Activated naive CD8-positive, alpha-beta T cell treated with anti-CD3 and anti-CD28 coated beads, Interleukin-2, amount 10 ng/mL, durations not matched to agents 7 days and 5 days (primary cell): ENCODE measurements at places on chromosomes 4 and X. TPM values are rescaled to one million over a fixed set of nuclear protein-coding genes. Genes with fewer than 3 reads are reported as not detected.

MAGEB4 gene
- total RNA-seq: not detected

MMRN1 gene
- 0.43 TPM for total RNA-seq

ARHGAP10 gene
- total RNA-seq: 6.5 TPM

TMEM35A gene
- not detected for total RNA-seq

HSFX1 gene
- total RNA-seq: 0.86 TPM

ATP7A gene
- total RNA-seq: 13.5 TPM

STPG2 gene
- not detected for total RNA-seq

EOLA2 gene
- total RNA-seq: 40.8 TPM

GATA1 gene
- total RNA-seq: not detected

ZNF711 gene
- total RNA-seq: 0.30 TPM

- no peak for DNase-seq
These were observed 205.6 kb upstream of the HS3ST1 start for GRCh38 chr4:11634283-11634682.

GRCh38 chr4:74638689-74639088 lies 155.6 kb downstream of the BTC start:
- DNase-seq: no peak

- DNase-seq: no peak
These were observed 47.2 kb downstream of the SYNPO2 start for GRCh38 chr4:118935819-118936218.

DNA sequence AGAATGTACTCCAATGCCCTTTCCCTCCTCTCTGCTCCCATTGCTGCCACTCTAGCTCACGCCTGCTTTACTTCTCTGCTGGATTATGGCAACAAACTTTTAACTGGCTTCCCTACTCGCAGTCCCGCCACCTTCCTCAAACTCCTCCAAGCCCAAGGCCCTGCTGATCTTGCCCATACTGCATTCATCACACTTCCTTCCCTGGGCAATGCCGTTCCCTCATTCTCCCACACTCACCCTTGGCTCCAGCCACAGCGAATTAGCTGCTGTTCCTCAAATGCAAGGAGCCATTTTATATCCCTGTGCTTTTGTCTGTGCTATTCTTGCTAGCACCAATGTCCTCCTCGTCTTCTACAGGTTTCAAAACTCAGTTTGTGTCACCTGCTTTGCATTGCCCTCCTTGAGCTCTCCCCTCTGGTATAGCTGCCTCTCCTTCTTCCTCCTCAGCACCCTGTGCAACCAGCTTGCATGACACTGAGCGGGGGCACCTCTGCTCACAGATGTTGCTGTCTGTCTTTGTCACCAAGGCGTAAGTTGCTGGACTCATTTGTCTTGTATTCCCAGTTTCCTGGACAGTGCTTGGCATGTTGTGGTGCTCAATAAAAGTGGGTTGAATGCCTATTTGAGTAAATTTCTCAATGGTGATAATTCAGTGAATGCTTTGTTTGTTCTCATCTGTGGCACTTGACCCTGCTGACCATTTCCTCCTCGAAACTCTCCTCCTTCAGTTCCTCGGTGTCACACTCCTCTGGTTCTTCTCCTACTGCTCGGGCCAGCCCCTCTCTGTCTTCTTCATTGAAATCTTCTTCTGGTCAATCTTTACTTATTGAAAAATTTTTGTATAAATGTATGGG lies 22.4 kb upstream of the MGST2 start:
- DNase-seq: no peak

DNA sequence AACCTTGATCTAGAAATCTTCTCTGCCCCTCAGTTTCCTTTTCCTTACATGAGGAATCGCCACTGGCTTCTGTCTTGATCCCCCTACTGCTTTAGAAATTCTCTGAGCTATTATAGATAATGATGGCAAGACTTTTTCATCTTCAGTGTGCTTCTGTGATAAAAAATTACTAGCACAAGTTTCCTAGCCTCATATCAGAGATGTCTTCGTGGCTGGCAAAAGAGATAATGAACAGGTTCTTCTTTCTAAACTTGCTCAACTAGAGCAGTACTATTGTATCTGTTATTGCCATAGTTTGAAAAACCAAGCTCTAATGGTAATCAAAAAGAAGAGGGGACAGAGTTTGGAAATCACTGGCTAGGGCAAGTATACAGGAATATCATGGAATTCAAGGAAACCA lies 4.1 kb upstream of the PDGFC start:
- DNase-seq: no peak

DNA sequence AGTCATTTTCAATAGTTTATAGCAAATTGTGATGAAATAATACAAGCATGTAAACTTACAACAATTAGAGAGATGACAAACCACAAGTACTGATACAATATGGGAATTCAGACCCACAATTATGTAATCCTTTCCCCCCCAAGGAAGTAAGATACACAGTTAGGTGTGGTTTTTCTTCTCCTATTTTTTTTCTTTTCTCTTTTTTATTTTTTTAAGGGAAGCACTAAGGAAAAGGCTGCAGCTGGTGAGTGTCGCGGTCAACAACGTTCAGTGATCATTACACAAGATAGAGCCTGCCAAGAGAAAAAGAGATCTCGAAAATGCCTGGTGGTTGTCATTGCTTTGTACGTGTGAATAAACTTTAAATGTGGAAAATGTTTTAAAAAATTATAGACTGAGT lies 9.8 kb downstream of the NDNF start:
- no peak for DNase-seq

DNA sequence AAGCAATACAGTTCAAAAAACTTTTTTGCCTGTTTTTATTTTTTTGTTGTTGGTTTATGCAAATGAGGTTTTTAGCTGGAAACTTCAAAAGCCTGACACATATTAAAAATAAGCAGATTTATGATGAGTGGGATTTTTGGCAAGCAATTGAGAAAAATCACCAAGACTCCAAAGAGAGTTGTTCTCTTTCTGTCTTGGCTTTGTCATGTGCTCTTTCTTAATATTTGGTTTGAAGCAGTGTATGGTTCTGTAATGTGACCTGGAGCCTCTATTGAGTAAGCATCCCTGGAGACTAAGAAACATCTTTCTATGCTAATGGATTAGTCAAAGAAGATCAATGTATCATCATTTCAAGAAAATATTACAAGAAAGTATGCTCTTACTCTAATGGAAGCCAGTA lies 11.7 kb downstream of the TRIM2 start:
- DNase-seq: no peak

- no peak for DNase-seq
These were observed 225.1 kb upstream of the ITM2A start for GRCh38 chrX:79592259-79592658.

DNA sequence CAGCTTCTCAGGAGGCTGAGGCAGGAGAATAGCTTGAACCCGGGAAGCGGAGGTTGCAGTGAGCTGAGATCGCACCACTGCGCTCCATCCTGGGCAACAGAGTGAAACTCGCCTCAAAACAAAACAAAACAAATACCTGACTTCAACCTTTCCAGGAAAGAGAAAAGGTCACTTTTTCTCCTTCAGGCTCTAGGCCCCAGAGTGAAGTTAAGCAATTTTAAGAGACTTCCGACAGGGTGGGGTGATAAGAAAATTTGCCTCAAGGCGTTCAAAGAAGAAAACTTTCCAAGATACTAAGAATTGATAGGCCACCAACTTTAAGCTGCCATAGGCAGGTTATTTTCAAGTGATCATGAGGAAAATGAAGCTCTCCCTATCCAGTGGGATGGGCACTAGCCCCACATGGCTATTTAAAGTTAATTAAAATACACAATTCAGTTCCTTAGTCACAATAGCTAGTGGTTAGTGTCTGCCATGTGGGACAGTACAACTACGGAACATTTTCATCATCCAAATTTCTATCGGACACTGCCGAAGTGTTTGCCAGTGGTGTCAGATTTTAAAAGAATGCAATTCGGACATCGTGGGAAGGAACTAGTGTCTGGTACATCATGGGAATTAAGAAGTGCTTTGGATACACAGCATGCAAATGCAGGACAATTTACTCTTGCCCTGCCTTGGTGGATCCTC lies 33.0 kb downstream of the SMS start:
- no peak for DNase-seq

DNA sequence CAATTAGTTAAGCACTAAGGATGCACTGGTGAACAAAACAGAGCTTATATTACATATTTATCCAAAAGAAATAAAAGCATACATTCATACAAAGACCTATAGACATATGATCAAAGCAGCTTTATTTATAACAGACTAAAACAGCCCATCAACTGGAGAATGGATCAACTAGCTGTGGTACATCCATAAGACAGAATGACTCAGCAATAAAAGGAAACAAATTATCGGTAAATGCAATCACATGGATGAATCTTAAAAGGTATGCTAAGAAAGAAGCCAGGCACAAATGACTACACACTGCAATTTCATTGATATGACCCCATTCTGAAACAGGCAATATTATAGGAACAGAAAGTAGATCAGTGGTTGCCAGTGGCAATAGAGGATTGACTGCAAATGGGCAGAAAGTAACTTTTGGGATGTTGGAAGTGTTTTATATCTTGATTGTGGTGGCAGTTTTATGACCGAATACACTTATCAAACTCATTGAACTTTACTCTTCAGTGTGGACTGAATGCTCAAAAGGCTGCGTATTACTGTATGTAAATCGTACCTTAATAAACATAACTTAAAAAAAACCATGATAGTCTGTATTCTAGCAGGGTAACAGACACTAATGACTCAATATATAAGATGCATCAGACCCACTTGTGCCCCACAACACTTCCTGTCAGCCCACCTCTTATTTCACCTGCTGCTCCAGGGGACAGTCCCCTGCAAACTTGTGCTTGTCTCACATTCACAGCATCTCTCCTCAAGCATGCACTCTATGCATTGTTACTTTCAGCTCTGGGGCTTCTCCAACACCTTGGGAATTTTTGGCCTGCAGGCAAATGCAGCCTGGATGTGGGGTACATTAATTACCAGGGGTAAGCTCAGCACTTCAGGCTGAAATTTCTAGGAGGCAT lies 59.1 kb downstream of the MID1IP1 start:
- no peak for DNase-seq

DNA sequence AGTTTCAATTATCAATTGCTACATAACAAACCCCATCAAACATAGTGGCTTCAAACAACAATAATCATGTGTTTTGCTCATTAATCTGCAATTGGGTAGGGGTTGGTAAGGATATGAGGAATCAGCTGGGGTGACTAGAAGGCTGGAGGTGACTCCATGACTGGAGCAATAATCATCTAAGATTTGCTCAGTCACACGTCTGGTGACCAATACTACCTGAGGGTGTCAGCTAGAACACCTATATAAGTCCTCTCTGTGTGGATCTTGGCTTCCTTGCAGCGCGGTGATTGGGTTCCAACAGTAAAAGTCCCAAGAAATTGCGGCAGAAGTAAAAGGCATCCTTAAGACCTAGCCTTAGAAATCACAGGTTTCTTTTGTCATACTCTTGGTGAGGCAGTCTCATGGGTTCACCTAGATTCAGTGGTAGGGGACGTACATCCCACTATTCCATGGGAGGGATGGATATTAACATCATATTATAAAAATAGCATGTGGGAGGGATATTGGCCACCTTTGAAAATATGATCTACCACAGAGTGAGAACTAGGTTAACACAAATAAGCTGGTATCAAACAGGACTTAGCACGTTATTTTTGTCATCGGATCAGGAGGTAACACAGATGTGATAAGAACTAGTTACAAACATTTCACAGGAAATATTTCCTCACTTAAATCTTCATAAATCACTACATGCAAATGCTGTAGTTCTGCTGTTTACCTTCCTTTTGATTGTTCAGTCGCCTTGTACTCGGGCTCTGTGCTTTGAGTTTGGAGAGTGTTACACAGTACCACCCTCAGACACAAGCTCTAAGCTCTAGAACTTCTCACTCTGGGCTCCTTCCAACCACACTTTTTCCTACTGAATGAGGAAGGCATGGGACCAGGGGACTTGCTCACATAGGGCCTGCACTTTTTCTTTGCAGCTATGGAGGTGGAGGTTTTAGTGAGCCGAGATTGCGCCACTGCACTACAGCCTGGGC lies 78.3 kb downstream of the LARP7 start:
- no peak for DNase-seq

DNA sequence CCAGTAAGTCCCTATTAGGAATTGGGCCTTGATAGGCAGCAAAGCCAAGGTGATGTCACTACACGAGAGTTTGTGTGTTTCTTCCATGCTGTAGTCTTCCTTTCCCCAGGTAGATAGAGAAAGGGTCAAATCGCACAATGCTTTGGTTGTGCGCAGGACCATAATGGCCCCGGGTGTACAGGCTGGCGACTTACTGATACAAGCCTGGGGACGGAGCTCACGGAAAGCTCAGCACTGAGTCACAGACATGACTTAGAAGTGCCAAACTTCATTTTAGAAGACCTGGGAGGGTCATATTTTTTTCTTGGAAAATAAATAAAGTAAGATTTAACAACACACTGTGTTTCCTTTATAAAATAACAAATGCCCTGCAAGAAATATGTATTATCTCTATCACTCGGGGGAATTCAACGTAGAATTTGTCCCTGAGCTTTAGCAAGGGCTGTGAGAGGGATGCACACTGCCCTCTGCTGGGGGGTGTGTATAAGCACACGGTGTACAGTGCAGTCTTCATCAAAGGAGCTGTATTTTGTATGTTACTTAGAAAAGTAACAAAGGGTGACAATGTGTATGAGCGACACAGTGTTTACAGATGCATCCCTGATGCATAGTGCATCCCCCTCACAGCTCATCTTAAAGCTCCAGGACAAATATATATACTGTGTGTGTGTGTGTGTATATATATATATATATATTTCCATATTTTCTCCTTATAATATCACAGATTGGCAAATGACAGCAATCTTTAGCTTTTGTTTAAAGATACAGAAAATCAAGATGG lies 254.5 kb upstream of the VEGFC start:
- DNase-seq: peak; percentile 59

DNA sequence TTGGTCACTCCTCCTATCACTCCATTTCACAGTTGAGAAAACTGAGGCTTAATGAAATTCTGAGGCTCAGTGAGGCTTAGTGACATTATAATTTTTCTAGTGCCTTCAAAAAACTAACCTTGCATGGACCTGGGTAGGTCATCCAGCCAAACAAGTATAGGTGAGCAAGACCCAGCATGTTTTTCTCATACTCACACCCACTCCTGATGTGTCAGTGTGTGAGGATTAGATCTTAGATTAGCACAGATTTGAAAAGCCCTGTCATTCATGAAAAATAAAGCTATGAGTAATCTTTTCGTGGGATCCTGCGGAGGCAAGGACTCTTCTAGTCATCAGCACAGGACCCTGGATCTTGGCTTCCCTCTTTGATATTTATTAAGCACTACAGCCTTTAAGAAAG lies 146.7 kb downstream of the CHIC2 start:
- DNase-seq: no peak

- DNase-seq: no peak
These were observed 382.0 kb downstream of the GABRG1 start for GRCh38 chr4:45741897-45742296.

- no peak for DNase-seq
These were observed 297.3 kb downstream of the GUCY2F start for GRCh38 chrX:109184506-109185139.

- DNase-seq: no peak
These were observed 43.7 kb upstream of the FRMD7 start for GRCh38 chrX:132171478-132171877.
